T-helper 2 cell treated with Interferon-gamma antibody and Interleukin-4, amounts not matched to agents 5 μg/mL and 100 μg/mL, for 36 hours (primary cell): ENCODE measurements at places on chromosomes 5 and 9.

- DNase-seq, result no peak
Measured at GRCh38 chr5:31029925-31030324, 163.6 kb upstream of the CDH6 start.

DNA sequence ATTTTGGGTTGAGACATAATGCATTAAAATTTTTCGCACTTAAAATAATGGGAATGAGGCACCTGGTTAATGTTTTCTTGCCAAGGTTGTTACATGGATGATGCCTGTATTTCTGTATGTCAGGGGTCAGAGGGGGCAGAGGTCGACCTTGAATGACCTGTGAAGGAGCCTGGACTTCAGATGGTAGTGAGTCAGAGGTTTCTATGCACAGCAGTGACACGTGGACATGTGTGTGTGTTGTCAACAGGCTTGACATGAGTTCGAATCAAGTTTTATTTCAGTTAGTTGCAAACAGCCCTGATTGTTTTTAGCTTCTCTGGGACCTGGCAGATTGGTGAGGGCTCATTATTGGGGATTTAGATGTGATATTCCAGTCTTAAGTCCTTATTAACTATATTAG, 3.6 kb downstream of the IL5 start:
- DNase-seq, result no peak

GRCh38 chr5:3428334-3428733, 167.3 kb upstream of the IRX1 start:
- DNase-seq, result no peak

DNA sequence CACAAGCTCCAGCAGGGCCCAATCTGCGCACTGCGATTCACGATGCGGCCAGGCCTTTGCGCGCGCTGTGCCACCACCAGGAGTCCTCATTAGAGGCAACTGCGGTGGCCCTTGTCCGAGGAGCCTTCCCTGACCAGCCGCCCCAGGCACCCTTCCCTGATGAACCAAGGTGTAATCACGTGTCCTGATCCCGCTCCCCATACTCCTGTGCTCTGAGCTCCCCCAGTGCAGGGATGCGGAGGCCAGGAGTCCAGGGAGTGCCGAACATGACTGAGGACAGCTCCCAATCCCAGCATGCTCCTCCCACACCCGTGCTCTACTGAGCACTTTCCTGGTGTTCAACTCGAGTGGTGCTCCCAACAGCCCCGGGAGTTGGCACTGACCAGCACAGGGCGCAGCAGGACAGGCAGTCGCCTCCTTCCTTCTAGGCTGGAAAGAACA, 134.8 kb downstream of the ZNF354C start:
- DNase-seq, result no peak

DNA sequence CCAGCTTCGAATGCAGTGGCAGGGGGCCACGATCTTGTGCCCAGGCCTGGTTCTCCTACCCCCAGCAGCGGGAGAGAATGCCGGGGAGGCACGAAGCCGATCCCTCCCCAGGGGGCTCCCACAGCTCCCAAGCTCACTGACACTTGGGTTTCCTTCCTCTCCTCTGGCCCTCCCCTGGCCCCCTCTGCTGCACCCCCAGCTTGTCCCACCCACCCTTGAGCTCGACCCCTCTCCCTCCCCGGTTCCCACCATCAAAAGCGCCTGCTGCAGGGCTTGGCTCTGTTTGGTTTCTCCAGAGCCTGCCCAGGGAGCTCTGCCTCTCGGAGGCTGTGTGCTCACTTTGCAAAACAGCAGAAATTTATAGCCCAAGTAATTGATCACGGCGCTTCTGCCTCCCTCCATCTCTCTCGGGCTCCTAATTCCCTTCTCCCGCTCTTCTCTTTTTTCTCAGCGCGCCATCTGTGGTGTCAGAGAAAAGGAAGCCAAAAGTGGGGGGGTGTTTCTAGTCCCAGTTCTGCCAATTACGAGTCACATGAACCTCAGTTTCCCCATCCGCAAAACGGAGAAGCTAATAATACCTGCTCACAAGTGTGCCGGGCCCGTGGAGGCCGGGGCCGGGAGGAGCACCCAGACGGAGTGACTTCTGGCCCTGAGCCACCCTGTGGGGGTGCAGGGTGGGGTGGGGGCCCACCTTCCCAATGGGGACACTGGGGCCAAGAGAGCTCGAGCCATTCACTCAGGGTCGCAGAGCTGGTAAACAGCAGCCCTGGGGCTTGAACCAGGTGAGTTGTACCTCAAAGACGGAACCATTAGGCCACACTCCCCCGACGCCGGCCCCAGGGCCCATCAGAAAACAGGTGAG, 141.2 kb upstream of the IER5L start:
- no peak for DNase-seq

DNA sequence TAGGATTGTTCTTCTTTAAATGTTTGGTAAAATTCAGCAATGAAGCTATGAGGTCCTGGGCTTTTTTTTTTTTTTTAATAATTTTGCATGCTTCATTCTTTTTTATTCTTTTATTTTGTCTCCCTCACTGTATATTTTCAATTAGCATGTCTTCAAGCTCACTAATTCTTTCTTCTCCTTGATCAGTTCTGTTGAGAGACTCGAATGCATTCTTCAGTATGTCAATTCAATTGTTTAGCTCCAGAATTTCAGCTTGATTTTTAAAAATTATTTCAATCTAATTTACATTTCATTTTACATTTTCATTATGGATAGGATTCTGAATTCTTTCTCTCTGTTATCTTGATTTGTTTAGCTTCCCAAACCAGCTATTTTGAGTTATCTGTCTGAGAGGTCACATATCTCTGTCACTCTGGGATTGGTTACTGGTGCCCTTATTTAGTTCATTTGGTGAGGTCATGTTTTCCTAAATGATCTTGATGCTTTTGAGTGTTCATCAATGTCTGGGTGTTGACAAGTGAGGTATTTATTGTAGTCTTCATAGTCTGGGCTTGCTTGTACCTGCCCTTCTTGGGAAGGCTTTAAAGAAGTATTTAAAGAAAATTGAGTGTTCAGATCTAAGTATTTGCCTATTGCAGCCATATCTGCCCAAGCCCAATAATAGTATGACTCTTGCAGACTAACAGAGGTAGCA, 9.1 kb downstream of the LURAP1L start:
- no peak for DNase-seq

- no peak for DNase-seq
Measured at GRCh38 chr5:115194676-115195075, 25.0 kb upstream of the TRIM36 start.

- no peak for DNase-seq
Measured at GRCh38 chr9:36738318-36738976, 165.8 kb downstream of the MELK start.

DNA sequence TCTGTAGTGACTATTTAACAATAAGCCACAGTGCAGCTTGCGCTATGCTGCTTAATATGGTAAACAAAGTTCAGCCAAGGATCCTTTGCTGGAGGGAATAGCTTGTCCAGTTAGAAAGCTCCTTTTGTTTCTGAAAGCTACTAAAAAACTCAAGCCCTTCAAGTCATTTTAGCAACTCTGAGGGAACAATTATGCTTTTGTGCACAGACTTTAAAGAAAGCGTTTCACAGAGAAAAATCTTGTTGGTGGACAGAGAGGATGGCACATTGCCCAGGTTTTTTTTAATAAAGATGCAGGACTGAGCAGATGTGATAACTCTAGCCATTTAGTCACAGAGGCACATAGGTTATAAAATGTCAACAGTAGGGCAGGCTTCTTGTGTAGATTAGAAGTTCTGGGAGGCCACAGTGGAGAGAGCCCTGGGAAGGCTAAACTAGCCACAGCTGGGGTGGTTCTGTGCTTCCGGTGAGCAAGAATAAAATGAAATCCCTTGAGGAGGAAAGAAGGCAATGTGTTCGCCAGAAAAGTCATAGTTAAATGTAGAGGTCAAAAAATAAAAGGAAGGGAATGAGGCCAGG, 63.4 kb downstream of the ALDH7A1 start:
- no peak for DNase-seq

DNA sequence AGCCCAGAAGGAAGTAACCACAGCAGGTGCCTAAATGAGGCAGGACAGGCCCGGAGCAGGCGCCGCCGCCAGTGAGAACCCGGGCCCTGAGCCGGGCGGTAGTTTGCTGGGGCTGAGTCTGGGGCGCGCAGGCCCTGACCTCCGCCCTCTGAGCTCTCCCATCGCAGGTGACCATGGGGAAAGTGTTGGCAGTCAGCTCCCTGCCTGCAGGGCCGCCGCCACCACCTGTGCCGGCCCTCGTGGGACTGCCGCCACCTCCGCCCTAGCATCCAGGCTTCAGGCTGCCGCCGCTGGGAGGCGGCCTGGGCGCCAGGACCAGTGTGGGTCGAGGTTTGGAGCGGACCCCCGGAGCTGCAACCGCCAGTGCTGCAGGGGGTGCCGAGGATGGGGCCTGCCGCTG, 61.1 kb downstream of the TARS1 start:
- DNase-seq, result no peak

DNA sequence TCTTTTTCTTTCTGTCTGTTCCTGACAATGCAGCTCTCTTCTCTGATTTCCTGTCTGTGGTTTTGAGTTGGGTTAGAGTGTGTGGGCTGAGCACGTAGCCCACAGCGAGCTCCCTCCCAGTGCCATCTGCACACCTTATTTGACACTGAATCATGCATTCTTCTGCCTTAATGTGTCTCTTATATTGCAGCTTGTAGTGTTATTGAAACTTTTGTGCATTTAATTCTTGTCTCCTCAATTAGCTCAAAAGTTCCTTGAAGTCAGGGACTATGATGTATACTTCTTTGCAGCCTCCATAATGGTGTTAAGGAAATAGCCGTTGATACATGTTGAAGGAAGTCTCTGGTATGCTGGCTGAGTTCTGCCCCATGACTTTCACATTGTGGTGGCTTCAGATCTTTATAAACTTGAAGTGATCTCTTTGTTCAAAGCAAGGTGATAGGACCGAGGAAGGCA, 576.2 kb upstream of the CLINT1 start:
- DNase-seq, result peak; percentile 53

DNA sequence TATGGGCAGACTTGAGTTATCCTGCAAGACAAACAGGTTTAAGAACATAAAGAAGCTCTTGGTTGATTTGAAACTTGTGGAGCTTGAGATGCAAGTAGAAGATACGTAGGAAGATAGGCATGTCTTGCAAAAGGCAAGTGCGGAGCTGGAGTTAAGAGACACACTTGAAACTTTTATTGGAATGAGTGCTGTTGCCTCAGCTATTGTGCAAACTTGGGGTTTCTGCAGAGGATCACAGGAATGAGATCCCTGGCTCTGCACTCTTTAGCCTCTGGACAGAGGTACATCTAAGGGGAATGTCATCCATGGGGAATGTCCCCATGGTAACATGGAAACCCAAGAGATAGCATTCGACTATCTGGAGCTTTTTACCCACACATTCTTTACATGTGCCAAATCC, 121.1 kb downstream of the ADCY2 start:
- no peak for DNase-seq

- peak; percentile 5 for DNase-seq
Measured at GRCh38 chr9:31137176-31138160, 1247.0 kb upstream of the ACO1 start.

DNA sequence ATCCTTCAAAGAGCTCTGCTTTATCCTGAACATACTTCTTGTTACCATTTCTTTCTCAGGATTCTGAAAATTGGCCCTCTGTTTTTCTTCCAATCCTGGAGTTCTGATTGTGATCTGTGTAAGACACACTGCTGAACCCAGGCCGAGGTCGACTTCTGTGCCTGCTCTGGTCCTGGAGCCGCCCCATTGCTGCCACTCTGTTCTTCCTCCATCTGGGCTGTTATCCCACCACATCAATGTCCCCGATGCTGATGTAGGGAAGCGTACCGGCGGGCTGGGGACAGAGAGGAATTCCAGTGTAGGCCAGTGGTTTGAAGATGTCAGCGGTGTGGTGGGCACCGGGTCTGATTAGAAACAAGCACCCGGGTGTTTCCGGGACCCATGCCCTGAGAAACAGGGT, 102.5 kb downstream of the LIFR start:
- no peak for DNase-seq

- no peak for DNase-seq
Measured at GRCh38 chr9:133277467-133277866, 2.5 kb upstream of the ABO start.

GRCh38 chr9:76188905-76189304, 205.3 kb downstream of the RFK start:
- no peak for DNase-seq

- no peak for DNase-seq
Measured at GRCh38 chr9:12923468-12924009, 148.7 kb downstream of the LURAP1L start.

DNA sequence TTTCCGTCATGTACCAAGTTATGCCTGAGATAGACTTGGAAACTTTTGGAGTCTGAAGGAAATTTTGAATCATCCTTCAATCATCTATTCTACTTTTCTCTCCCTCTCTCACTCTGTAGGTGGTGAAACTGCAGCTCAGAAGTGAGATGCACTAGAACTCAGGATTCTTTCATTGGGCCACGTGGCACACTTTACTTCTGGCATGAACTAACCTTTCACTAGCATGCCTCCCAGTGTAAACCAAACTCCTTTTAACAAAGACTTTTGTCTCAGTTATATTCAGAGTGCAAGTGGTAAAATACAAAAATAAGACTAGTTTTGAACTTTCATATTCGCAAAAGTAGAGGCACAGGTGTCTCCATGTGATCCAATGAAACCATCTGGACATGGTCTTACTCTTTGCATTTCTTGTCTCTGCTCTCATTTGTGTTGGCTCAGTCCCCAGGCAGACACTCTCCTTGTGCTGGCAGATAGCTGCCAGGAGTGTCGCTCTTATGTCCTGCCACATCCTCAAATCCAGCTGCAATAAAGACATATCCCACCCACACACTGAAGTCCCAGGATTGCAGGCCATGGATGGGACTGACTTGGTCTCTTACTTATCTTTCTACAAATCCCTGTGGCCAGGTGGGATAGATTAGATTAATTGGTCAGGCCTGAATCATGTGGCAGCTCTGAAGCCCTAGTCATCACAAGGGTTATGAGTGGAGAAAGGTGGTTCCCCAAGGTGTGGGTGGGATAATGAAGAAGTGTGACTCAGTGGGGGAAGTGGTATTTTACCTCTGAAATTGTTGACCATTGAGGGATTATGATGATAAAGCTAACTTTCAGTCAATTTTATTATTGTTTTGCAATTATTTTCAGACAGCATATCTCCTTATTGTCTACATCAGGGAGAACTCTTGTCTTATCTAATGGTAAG, 267.5 kb downstream of the GABRB2 start:
- no peak for DNase-seq

DNA sequence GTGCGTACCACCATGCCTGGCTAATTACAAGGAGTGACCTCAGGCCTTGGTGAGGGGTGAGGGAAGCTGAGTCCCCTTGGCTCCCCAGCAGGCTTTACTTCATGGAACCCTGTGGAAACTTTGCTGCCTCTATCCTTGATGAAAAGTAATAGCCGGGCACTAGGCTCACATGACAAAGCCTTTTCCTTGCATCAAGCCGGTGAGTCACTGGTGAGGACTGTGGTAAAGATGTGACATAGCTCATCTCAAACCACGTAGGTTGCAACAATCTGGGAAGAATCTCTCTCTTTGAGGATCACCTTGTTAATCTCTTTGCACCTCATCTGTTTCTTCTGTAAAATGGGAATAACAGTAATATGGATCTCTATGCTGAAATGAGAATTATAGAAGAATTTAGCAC, 116.3 kb upstream of the SLC25A48 start:
- DNase-seq, result no peak
